Right forelimb (tissue), 1 donor: ENCODE measurements at places on chromosomes 5 and 9.
A peak's percentile ranks its signal among the peaks of the same experiment; 100 is the strongest.

DNA sequence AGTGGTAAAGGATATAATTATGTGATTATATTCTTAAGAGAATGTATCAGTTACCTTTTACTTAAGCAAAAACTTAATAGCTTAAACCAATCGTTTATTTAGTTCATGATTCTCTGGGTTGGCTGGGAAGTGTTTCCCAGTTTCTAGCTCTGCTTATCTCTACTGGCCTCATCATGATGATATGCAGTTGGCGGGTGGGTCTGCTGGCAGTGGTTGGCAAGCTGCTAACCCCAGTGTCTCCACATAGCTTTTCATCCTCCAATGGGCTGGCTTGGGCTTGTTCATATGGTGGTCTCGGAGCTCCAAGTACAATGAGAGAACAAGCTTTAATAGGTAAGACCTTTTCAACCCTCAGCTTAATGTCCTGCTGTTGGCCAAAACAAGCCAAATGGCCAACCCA is 43.8 kb downstream of the ABLIM3 start:
- no peak for DNase-seq

- peak; percentile 94 for DNase-seq
These were observed at the start of gene MAST4 for GRCh38 chr5:66595756-66596635. Gene MAST4, plus strand, starts transcription at chr5:66596393. Its CDS starts 263 bp downstream, at chr5:66596656.

DNA sequence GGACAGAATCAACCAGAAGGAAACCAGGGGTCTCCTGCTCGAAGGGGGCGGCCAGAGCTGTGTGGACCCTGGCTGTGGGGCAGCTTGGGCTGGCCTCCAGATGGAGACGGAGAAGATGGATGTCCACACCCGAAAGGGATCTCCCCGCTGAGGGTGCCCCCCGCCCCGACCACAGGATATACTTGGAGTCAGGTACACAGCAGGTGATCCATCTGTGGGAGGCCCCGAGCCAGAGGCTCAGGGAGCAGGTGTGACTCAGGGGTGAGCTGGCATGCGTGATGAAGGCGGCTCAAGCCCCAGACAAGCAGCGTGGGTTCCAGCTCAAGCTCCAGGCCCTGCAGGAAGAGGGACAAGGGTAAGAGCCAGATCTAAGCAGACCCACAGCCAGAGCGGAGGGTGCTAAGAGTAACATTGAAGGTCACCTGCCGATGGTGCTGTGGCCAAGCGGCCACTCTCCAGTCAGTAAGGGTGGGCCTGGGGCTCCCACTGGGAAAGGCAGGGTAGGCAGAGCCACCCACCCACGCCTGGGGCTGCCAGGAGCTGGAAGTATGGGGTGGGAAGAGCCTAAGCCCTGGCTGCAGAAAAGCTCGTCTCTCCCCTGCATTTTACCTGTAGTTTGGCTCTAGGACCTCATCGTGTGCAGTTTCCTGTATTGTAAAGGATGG is 30.6 kb upstream of the MVB12B start:
- DNase-seq: no peak

GRCh38 chr5:179829732-179830435 is 9.2 kb downstream of the SQSTM1 start:
- no peak for DNase-seq

- no peak for DNase-seq
These were observed 37.7 kb downstream of the NR4A3 start for GRCh38 chr9:99859243-99859980.
